ENCODE measurements at places on chromosomes 12 and 14.

- DNase-seq = no peak
Observed at GRCh38 chr12:22743700-22744099, 118.7 kb downstream of the ETNK1 start.

DNA sequence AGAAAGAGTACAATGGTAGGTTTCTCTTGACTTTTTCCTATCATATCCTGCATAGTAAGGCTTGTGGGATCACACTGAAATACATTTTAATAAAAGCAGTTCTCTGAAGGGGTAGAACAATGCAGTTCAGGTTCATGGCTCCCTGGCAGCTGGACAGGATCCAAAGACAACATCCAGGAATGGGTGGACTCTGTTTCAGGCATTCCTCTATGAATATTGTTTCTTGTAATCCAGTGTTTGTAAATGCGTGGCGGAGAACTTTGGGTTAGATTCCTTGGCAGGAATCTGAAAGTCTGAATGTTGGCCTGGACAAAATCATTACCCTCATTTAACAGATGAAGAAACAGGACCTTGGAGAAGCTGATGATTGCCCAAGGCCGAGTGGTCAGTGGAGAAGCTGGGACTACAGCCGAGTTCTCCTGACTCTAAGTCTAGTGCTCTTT lies 43.5 kb downstream of the SYNE2 start:
- DNase-seq = peak; percentile 80

DNA sequence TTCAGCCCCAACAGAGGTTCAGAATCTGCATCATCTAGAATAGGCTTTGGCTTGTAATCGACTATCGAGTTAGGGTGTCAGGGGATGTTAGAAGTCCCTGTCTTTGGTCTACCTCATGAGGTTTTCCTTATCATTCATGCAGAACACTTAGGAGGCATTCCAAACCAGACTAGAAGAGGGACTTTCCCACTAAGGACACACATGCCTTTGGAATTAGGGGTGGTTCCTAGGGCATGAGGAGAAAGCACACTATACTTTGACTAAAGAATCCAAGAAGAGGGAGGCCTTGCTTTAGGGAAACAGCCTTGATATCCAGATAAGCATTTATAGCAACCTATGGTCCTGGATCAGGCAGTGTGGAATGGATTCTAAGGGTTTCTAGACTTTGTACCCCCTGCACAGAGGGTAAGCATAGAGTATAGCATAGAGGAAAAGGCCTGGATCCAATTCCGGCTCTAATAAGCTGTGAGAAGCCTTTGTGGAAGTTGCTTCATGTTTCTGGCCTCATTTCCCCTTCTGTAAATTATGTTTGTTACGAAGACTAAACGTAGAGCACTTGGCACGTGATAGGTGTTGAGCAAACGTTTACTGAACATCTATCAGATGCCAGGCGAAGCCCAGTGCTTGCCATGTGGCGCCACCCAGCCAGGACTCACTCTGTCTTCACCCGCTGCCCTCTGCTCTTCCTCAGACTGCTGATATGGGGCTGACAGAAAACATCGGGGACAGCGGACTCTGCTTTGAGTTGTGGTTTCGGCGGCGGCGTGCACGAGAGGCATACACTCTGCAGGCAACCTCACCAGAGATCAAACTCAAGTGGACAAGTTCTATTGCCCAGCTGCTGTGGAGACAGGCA lies 13.2 kb downstream of the ZNF219 start:
- DNase-seq = no peak

GRCh38 chr12:45962553-45963325 lies 27.6 kb downstream of the SCAF11 start:
- no peak for DNase-seq

- DNase-seq = no peak
Observed at GRCh38 chr12:14921218-14921617, 17.1 kb downstream of the ERP27 start.

DNA sequence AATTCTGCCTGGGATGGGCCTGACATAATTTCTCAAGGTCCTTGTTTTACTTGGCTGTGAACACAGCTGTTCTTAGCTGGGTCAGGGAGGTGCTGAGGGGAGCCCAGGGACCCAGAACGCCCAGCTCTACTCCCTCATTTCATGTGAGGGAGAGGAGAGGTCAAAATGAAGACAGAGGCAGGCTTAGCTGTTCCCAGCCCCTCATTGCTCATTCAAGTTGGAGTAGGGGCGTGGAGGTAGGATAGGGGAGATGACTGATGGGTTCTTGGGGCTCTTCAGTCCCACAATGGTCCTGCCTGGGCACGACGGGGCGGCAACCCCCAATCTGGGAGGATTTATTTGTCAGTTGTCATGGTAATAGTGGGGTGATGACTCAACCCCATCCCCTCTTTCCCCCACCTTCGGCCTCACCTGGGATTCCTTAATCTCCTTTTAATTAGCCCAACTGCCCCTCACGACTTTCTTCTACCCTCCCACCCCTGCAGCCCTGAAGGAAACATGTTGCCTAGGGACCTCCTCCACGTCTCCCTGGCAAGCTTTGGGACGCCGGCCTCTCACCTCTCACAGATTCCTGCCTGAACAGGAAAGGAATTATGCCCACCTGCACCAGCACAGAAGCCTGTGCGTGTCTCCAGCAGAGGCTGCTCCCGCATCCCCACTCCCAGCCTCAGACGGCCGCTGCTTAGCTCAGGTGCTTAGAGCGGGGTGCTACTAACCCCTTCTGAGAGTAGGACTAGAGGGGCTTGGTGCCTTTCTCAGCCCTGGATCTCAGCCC lies 10.2 kb downstream of the SPRYD3 start:
- no peak for DNase-seq

- no peak for DNase-seq
Observed at GRCh38 chr12:130016986-130017385, 113.2 kb upstream of the TMEM132D start.

DNA sequence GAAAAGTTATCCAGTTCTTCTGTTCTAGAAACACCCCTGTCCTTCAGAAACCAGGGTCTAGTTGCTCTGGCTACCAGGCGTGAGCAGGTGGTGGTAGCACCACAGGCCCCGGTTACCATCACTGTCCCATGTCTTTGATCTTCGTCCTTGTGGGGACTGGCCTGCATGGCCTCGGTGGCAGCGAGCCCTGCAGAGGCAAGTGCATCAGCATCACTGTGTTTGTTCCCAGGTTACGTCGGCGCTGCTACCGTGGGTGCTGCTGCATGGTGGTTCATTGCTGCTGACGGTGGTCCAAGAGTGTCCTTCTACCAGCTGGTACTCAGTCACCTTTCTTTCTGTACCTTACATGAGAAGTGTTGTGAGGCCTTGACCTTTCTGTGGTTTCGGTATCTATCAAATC lies 58.9 kb downstream of the ANAPC7 start:
- no peak for DNase-seq

- no peak for DNase-seq
Observed at GRCh38 chr12:67534681-67535080, 113.9 kb upstream of the DYRK2 start.
